Vagina (tissue), 2 donors: ENCODE measurements at places on chromosomes 4 and X.

- no peak for DNase-seq
Observed at GRCh38 chr4:147778942-147779341, 47.1 kb downstream of the ARHGAP10 start.

- DNase-seq, result no peak
Observed at GRCh38 chr4:38860788-38861424, 4.3 kb upstream of the TLR6 start.

GRCh38 chr4:38738940-38739803 is 43.6 kb downstream of the TLR10 start:
- DNase-seq, result no peak

- DNase-seq, result no peak
Observed at GRCh38 chr4:70739496-70740337, 18.0 kb downstream of the RUFY3 start.

DNA sequence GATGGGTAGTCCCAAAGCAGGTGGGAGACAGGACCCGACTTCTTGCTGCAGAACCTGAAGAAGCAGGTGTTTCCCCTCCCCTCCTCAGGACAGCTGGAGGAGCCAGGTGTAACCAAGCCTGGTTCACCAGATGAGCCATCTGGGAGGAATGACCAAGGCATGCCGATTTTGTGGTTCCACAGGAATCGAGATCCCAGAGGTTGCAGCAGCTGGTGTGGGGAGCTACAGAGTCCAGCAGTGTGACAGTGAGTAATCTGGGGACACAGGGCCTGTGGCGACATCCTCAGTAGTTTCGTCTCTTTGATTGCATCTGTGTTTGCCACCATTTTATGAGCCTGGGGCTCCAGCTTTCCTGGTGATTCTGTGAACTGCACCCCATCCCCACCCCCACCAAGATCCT is 2.6 kb upstream of the NDP start:
- DNase-seq, result no peak

DNA sequence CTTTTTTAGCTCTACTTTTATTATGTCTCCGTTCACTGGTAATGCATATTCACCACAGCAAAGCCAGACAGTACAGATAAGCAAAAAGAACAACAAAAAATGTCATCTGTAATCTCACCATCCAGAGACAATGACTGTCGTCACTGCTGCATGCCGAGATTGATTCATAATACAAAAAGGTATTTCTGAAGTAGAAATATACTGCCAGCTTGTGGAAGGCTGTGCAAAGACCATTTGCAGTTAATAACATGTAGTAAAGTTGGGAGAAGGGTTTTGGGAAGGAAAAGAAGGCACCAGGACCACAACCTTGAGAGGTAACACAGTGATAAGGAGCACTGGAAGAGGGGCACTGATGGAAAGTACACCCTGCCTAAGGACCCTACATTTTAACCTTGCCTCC is 223.0 kb upstream of the ZIC3 start:
- no peak for DNase-seq

DNA sequence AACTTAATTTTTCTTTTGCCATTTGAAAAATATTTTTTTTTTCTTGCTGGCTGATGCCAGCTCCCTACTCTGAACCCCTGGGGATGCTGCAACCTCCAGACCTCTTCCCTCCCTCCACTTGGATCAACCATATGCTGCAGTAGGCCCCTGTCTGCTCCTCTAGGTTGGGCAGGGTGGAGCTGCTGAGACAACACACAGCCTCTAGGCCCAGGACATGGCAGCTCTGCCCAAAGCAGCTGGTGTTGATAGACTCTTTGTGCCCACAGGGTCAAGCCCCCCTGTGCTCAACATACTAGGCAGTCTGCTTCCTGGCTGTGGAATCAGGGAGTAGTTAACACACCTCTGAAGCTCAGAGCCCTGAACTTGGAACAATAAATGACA is 19.9 kb upstream of the CLNK start:
- DNase-seq, result no peak

DNA sequence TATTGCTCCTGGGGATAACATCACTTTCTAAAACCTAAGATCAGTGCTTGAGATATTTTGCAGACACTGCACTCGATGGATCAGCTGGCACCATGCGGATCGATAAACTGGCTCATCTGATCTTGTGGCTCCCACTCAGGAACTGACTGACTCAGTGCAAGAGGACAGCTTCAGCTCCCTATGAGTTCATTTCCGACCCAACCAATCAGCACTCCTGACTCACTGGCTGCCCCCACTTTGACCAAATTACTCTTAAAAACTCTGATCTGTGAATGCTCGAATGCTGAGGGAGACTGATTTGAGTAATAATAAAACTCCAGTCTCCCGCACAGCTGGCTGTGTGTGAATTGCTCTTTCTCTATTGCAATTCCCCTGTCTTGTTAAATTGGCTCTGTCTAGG is 110.1 kb downstream of the ANAPC4 start:
- DNase-seq, result no peak

DNA sequence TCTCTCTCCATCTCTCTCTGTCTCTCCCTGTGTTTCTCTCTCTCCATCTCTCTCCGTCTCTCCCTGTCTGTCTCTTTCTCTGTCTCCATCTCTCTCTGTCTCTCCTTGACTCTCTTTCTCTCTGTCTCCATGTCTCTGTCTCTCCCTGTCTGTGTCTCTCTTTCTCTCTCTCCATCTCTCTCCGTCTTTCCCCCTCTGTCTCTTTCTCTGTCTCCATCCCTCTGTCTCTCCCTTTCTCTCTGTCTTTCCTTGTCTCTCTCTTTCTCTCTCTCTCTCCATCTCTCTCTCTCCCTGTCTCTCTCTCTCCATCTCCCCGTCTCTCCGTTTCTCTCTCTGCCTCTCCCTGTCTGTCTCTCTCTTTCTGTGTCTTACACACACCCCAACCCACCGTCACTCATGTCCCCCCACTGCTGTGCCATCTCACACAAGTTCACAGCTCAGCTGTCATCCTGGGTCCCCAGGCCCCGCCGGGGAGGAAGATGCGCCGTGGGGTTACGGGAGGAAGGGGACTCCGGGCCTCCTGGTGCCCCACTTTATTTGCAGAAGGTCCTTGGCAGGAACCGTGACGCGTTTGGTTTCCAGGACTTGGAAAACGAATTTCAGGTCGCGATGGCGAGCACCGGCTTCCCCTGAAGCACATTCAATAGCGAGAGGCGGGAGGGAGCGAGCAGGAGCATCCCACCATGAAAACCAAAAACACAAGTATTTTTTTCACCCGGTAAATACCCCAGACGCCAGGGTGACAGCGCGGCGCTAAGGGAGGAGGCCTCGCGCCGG is 1.2 kb upstream of the SHOX start:
- no peak for DNase-seq

DNA sequence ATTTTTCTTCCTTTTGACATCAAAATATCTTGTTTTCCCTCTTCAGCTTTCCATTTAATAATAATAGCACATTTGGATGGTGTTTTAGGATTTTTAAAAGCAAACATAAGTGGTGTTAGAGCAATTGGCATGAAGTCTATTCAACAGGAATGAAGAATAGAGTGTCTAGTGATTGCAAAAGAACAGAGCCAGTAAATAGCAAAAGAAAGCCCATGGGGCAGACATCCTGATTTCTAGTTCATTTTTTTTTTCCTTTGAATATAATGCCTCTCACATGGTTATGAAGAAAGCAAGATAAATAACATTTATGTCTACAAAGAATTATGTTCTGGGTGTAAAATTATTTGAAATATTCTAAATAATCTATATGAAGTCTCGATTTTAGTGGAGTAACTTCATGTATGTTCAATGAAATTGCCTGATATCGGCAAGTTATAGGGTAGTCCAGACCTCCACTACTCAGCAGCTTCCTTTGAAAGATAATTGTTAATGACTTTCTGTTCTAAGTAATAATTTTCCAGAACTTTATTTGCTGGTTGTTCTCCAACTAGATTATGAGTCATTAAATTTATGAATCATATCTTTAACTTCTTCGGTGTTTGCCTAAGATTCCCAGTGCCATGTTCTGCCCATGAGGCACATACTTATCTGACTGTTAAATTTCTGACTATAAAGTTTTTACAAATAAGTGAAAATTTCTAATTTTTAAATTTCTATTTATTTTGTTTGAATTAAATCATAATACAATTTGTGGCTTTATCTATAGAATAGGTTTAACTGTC is 587.9 kb downstream of the TLL1 start:
- DNase-seq, result no peak

DNA sequence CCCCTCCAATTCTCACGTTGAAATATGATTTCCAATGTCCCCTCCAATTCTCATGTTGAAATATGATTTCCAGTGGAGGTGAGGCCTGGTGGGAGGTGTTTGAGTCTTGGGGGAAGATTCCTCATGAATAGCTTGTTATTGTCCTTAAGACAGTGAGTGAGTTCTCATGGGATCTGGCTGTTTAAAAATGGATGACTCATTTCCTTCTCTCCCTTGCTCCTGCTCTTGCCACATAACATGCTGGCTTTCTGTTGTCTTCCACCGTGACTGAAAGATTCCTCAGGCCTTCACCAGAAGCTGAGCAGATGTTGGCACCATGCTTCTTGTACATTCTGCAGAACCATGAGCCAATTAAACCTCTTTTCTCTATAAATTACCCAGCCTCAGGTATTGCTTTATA is 346.8 kb upstream of the TECRL start:
- no peak for DNase-seq

- no peak for DNase-seq
Observed at GRCh38 chr4:108148316-108148715, 20.4 kb downstream of the LEF1 start.

GRCh38 chr4:4422856-4423499 is 36.1 kb downstream of the NSG1 start:
- peak; percentile 72 for DNase-seq

DNA sequence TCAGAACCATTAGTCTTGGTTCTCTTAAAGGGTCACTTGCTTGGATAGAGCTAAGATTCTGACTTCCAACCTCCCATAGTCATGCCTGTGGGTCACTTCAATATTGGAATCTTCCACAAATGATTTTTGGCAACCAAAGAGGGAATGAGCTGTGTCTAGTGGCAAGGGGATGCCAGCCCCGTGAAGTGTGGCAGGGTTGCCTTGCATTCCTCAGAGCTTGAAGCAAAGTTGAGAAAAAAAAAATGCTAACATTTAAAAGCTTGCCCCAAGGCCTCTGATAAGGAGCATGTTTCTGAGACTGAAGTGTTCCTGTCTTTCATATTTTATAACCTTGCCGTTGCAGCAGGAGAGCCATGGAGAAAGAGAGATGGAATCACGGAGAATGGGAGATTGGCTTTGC is 120.2 kb downstream of the PAPSS1 start:
- DNase-seq, result no peak

DNA sequence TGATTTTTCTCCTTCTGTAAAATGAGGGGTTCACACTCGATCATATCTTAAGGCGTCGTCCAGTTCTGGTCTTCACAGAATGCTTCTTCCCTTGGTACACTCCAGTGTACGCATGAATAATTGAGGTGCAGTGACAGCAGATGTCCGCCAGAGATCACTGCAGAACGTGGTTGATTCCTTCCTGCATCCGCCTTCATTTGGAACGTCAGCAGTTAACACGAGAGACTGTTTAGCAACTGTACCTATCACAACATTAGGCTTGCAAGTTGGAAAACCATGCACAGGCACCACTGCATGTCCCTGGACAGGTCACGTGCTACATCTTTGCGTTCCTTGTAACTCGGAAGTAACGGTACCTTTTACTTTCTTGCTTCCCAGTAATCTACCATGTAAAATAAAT is 66.0 kb upstream of the GEMIN8 start:
- no peak for DNase-seq

GRCh38 chr4:88812420-88812819 is 114.8 kb upstream of the NAP1L5 start:
- DNase-seq, result no peak

DNA sequence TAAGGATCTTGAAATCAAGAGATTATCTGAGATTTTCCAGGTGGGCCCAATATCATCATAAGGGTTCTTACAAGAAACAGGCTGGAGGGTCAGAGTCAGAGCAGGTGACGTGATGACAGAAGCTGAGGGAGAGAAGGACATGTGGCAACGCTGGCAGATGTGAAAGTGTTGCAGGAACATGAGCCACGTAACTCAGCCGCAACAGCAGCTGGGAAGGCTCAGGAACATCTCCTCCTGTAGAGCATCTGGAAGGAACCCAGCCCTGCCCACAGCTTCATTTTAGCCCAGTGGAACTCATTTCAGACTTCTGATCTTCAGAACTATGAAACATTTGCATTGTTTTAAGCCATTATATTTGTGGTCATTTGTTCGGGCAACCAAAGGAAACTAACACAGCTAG is 156.3 kb upstream of the VEGFC start:
- no peak for DNase-seq

DNA sequence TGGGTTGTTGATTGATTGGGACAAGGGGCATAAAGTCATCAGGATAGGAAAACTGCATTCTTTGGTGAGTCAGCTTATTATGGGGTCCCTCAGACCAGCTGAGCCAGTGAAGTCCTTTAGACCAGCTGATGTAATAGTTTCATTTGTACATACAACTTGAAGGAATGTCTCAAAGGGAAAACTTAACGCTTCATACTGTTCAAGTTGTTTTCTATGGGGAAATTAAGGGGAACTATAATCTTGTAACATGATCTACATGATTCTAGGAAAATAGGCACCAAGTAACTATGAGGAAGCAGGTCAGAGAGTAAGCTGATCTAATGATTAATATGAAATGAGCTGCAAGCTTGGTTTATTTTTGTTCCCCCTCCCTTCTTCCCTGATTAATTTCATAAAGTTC is 175.1 kb upstream of the GRID2 start:
- DNase-seq, result no peak

DNA sequence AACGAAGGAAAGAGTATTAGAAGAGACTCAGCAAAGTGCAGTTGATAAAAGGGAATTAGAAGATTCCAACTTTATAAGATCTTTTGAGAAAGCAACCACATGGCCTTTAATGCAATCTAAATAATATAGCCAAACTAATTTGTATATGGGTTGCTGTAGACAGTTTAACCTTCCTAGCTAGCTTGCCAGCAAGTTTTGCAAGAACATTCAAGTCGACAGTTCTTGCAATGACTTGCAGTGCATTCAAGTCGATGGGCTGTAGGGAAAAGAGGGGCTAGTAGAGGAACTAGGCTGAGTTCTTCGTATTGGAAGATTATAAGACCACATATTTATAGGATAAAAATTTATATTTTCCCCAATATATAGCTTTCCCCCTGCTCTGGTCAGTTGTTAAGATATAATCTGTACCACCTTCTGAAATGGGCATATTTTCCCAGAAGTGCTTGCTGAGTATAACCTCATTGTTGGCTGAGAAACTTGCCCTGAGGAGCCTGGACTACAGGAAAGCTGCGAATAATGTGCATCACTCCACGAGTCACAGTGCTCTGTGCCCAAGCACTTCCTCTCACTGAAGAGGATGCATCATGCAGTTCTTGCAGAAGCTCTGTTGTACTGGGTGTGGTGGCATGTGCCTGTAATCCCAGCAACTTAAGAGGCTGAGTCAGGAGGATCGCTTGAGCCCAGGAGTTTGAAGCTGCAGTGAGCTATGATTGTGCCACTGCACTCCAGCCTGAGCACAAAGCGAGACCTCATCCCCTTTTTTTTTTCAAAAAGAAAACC is 56.7 kb downstream of the DOCK11 start:
- DNase-seq, result no peak

- no peak for DNase-seq
Observed at GRCh38 chr4:38610521-38610920, 53.5 kb upstream of the KLF3 start.

GRCh38 chr4:138677748-138678147 is 337.8 kb upstream of the NOCT start:
- no peak for DNase-seq

GRCh38 chr4:156583265-156583664 is 388.3 kb downstream of the PDGFC start:
- DNase-seq, result no peak

GRCh38 chrX:107726816-107727534 is 48.6 kb downstream of the TSC22D3 start:
- DNase-seq, result no peak
